NCI-H774 (cell line): ENCODE measurements at places on chromosomes 7 and 10.

- DNase-seq = no peak
Measured at GRCh38 chr7:23175938-23176337, 5.9 kb upstream of the NUP42 start.

- DNase-seq = no peak
Measured at GRCh38 chr10:95445223-95445836, 115.8 kb downstream of the SORBS1 start.

DNA sequence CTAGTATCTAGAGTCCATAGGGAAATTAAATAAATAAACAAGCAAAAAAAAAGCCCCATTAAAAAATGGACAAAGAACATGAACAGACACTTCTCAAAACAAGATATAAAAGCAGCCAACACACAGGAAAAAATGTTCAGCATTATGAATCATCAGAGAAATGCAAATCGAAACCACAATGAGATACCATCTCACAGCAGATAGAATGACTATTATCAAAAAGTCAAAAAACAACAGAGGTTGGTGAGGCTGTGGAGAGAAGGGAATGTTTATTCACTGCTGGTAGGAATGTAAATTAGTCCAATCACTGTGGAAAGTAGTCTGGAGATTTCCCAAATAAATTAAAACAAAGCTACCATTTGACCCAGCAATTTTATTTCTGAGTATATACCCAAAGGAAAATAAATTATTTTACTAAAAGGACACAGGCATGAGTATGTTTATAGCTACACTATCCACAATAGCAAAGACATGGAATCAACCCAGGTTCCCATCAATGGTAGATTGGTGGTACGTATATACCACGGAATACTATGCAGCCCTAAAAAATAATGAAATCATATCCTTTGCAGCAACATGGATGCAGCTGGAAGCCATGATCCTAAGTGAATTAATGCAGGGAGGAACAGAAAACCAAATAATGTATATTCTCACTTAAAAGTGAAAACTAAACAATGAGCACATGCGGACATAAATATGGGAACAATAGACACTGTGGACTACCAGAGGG lies 366.5 kb upstream of the SEMA3C start:
- DNase-seq = no peak

DNA sequence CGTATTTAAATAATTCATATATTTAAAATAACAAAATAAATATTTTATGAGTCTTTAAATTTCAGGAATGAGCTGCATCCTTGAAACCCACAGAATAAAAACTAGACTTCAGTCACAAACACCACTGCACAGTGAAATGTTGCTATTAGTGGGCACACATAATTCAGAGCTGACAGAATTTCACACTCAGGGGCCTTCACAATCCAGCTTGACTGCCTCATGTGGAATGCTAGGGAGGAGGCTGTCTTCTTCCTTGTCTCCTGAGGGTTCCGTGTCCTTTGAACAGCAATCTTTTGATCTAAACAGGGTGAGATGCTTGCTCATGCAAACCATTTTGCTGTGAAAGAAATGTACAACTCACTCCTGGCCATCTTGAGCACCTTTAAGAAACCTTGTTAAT lies 346.7 kb downstream of the CCSER2 start:
- no peak for DNase-seq

DNA sequence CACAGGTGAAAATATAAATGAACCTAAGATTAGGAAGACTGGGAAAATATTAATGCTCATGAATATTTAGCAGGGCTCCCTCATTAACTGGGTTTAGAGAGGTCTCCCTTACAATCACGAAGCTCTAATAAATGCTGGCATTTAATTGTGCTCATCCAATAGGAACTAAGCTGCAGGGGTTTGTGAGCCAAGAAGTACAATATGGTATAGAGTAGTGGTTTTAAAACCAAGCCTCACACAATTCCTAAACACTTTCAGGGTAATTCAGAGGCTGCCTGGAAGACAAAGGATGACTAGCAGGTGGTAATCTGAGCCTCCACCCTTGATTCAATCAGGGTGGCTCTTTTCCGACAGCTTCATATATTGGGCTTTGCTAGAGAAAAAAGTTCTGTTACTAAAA lies 103.3 kb downstream of the GPAM start:
- no peak for DNase-seq

DNA sequence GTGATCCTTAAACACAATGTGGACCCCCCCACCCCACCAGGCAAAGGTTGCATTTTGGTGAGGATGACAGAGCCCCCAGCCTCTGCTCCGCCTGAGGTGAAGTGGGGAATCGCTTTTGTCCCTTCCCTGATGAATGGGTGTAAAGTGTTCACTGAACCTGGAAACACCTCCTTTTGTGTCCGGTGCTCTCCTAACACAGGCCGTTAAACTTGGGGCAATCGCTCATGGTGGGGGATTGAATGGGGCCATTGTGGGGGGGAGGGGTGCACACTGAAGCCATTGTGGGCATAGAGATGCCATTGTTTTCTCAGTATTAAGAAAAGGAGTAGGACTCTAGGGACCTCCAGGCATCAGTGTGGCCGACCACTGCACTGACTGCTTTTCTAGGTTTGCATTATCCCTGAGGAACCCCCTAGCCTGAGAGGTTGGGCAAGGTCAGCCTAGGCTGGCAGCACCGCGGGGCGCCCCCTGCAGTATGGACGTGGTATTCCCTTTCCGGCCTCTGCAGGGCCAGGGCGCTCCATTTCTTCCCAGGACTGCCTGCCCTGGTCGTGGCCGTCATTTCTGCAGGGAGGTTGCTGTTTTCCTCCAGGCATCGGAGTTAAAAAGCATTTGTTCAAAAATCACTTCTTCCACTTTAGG lies 158.3 kb downstream of the TCF7L2 start:
- no peak for DNase-seq

DNA sequence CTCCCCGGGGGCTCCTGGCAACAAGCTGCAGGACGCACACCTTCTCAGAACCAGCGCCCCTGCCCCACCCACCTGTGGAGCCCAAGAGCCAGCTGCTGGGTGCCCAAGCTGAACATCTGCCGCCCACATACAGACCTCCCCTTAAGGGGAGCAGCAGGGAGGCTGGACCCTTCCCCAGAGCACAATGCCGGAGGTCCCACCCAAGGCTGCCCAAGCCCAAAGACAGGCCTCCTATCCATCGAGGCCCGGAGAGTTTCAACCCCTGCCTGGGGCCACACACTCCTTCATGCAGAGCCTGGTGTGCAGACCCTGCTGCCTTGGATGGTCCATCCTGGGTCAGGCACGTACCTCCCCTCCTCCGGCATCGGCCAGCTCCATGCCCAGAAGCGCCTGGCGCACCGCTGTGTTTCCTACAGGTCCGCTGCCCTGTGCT lies 48.7 kb downstream of the VIPR2 start:
- DNase-seq = no peak

DNA sequence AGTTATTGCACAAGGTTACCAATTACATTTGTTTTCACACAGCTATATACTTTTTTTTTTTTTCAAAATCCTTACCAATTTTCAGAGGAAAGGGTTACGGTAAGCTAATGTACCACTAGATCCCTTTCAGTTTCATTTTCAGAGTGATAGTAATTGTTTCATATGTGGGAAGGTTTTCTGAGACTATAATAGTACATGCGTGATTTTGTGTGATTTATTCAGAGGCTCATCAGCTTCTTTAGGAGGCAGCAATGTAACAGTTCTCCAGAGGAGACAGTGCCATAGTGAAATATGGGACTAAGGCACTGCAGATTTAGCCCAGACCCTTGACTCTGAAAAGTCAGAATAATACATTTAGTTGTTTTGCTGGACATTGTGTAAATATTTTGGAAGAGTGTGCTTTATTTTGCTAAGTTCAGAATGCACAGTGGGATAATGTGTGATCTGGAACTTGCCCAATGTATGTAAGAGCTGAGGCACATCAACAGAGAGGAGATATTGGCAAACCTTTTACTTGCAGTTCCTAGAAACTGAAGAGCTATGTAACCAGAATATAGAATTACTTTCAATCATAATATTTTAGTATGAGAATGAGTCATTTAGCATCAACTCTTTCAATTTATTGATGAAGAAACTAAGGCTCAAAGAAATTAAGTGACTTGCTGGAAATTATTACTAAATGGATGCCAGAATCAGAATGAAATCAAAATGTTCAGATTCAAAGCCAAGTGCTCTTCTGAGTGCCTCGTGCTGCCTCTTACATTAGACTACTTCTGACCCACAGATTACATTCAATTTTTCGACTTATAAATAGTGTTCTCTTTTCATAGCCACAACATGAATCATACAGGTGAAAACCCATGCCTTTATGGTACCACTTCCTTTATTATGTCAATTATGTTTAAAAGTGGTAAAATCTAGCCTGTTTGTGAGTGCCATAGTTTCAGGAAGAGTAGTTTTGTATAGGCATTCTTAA lies 207.7 kb upstream of the TEX47 start:
- no peak for DNase-seq

DNA sequence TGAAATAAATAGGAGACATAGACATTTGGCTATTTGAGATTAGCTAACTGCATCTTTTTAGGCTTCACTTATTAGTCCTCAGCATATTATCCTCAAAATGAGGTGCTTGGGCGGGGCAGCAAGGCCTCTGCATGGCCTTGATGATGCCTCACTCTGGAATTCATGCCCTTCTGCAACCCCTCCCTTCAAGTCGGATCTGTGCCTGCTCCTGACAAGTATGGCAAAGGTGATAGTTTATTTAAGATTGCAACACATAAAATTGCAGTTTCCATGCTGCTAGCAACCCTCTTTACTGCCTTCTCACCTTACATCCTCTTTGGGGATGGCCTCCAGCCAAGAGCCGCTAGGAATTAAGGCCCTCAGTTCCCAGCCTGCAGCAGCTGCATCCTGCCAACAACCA lies 241.3 kb upstream of the ADARB2 start:
- no peak for DNase-seq

GRCh38 chr7:118305671-118306070 lies 81.2 kb downstream of the ANKRD7 start:
- DNase-seq = no peak

- DNase-seq = no peak
Measured at GRCh38 chr7:136665878-136666509, 202.5 kb upstream of the CHRM2 start.

DNA sequence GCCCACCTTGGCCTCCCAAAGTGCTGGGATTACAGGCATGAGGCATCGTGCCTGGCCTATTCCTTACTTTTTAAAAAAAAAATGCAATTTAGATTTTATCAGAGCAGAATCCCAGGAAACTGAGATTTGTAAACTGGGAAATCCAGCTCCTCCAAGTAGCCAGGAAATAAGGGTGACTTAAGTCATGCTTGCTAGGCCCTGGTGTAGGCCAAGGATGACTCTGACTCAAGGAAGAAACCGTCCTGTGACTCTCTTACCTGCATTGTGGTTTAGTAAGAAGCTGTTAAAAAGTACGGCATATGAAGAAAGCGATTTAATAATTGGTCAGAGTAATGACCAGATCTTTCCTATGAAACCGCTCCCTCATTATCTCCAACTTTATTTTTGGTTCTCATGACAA lies 10.2 kb downstream of the PFKP start:
- no peak for DNase-seq

- no peak for DNase-seq
Measured at GRCh38 chr10:15180736-15181135, 12.2 kb upstream of the NMT2 start.

DNA sequence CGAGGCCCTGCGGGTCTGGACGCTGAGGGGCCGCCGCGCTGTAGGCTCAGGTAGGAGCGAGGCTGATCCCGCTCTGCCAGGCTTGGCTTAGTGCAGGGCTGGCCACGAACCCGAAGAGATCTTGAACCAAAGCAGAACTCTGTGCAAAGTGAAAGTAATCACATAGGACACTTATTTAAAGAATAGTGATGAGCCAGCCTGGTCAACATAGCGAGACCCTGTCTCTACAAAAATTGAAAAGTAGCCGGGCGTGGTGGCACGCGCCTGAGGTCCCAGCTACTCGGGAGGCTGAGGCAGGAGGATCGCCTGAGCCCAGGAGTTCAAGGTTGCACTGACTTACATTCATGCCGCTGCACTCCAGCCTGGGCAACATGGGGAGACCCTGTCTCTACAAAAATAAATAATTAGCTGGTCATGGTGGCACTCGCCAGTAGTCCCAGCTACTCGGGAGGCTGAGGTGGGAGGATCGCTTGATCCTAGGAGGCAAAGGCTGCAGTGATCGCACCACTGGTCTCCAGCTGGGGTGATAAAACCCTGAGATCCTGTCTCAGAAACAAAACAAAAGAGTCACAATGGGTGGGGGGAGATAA lies 541 bp downstream of the ZSCAN25 start:
- DNase-seq = no peak

GRCh38 chr10:15120523-15120922 lies 23.4 kb downstream of the RPP38 start:
- DNase-seq = no peak

- no peak for DNase-seq
Measured at GRCh38 chr10:109067031-109067430, 856.3 kb downstream of the XPNPEP1 start.

- no peak for DNase-seq
Measured at GRCh38 chr7:128318691-128319090, 25.0 kb downstream of the RBM28 start.

GRCh38 chr10:81428456-81429134 lies 446.4 kb upstream of the NRG3 start:
- DNase-seq = no peak

GRCh38 chr10:110533149-110533548 lies 34.3 kb upstream of the SMC3 start:
- DNase-seq = no peak

DNA sequence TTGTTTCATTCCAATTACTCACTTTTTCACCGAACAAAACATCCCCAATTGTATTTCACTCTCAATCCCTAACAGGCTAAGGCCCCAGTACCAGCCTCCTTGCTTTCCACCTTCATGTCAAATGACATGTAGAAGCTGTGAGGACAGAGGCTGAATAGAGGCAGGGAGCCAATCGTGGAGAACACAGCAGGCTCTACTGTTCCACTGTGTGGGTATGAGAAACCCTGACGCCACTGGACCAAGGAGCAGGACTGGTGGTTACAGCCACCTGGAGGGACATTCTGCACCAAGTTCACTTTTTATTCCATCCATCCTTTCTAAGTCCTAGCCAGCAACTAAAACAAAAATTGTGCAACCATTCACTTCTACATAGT lies 502.8 kb downstream of the SORCS1 start:
- no peak for DNase-seq

DNA sequence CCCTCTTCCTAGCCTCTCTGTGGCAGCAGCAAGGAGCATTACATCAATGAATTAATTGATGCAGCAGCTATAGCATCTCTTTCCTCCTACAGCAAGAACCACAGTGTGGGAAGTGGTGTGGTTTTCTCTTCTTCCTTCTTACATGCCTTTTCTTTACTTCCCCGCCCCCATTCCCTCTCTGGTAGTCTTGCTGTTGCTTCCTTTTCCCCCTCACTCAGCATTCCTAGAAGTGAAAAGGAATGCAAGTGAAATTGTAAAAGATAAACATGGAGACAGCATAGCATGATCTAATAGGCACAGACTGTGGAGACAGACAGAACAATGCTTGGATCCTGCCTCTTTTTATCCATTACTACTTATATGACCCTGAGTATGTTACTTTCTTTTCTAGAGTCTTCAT lies 370.5 kb upstream of the BMPER start:
- no peak for DNase-seq

DNA sequence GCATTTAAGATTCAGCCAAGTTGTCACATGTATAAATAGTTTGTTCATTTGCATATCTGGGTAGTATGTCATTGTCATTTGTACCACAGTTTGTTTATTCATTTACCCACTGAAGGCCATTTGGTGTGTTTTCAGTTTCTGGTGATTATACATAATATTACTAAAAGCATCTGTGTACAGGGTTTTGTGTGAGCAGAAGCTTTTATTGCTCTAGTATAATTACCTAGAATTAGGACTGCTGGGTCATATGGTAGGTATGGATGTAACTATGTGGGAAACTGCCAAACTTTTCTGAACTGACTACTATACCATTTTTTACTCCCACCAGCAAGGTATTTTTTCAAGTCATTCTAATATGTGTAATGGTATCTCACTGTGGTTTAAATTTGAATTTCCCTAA lies 584.0 kb upstream of the GHITM start:
- no peak for DNase-seq
